Osteoblast (primary cell): ENCODE measurements at places on chromosomes 7 and 10.
A peak's percentile ranks its signal among the peaks of the same experiment; 100 is the strongest.

DNA sequence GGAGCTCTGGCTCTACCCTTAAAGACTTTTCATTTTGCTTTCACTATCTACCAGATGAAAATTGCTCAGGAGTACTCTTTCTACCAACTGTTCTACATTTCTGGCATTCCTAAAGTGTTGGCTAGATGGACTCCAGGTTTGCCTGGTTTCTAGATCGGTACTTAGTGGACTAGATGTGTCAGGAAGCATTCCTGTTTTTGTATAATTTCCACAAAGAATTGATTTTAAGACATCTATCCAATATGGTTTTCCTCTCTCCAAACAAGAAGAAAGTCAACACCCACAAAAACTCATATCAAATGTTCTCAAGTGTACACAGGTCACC is 157.7 kb downstream of the CHRM2 start:
- no peaks in the 10 kb centered on the region for H3K36me3 ChIP-seq
- no peak overlapping the region for H3K4me3 ChIP-seq
- no peak overlapping the region for H3K27ac ChIP-seq
- no peaks in the 10 kb centered on the region for H3K27me3 ChIP-seq
- H3K4me1 ChIP-seq, result peaks cover 4% of the 10 kb centered on the region

DNA sequence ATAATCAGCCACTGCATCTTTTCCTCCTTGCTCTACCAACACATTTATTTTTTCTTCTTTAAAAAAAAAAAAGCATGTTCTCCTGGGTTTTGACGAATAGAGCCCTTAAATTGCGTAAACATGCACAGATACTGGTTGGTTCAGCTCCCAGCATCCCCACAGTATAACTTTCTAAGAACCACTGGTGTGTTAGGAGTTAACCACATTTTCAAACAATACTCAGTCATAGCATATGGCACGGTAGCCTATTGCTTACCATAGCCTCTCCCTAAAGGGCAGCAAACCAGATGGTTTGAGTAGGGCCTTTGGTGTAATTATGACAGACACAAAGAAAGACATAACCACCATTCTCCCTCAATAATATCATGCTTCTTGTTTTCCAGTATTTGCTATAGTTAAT is 145.0 kb downstream of the LRRC4 start:
- H3K27me3 ChIP-seq, result no peaks in the 10 kb centered on the region
- no peak for DNase-seq
- no peak overlapping the region for H3K4me3 ChIP-seq
- H3K27ac ChIP-seq, result peak overlapping the region; percentile 35

GRCh38 chr7:139813151-139813550 is 15.9 kb upstream of the TBXAS1 start:
- no peak overlapping the region for H3K27ac ChIP-seq
- no peaks in the 10 kb centered on the region for H3K27me3 ChIP-seq
- no peaks in the 10 kb centered on the region for H3K36me3 ChIP-seq
- H3K4me3 ChIP-seq, result no peak overlapping the region
- no peaks in the 10 kb centered on the region for H3K4me1 ChIP-seq

- H3K27me3 ChIP-seq, result no peaks in the 10 kb centered on the region
- no peak overlapping the region for H3K27ac ChIP-seq
- H3K4me1 ChIP-seq, result peaks cover 23% of the 10 kb centered on the region
- DNase-seq, result no peak
- H3K36me3 ChIP-seq, result no peaks in the 10 kb centered on the region
- H3K4me3 ChIP-seq, result no peak overlapping the region
Measured at GRCh38 chr10:34295142-34295548, 520.0 kb downstream of the PARD3 start.

DNA sequence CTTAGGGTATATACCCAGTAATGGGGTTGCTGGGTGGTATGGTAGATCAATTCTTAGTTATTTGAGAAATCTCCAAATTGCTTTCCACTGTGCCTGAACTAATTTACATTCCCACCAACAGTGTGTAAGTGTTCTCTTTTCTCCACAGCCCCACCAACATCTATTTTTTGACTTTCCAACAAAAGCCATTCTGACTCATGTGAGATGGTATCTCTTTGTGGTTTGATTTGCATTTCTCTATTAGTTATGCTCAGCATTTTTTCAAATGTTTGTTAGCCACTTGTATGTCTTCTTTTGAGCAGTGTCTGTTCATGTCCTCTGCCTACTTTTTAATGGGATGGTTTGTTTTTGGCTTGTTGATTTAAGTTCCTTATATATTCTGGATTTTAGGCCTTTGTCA is 66.4 kb downstream of the MGAM2 start:
- no peaks in the 10 kb centered on the region for H3K4me1 ChIP-seq
- no peak overlapping the region for H3K27ac ChIP-seq
- DNase-seq, result no peak
- no peaks in the 10 kb centered on the region for H3K36me3 ChIP-seq
- no peaks in the 10 kb centered on the region for H3K27me3 ChIP-seq

GRCh38 chr10:1567742-1568495 is 169.4 kb downstream of the ADARB2 start:
- peak; percentile 83 for DNase-seq
- no peaks in the 10 kb centered on the region for H3K36me3 ChIP-seq
- H3K4me3 ChIP-seq, result no peak overlapping the region

- no peaks in the 10 kb centered on the region for H3K4me1 ChIP-seq
- H3K4me3 ChIP-seq, result no peak overlapping the region
- peak; percentile 1 for DNase-seq
- no peaks in the 10 kb centered on the region for H3K27me3 ChIP-seq
Measured at GRCh38 chr10:11489591-11489990, 121.9 kb downstream of the USP6NL start.

GRCh38 chr10:52027055-52027705 is 286.9 kb upstream of the DKK1 start:
- no peaks in the 10 kb centered on the region for H3K27me3 ChIP-seq
- no peak for DNase-seq
- H3K36me3 ChIP-seq, result no peaks in the 10 kb centered on the region
- H3K4me3 ChIP-seq, result no peak overlapping the region
- no peaks in the 10 kb centered on the region for H3K4me1 ChIP-seq
